ENCODE measurements at places on chromosomes 5 and 9.
A peak's percentile ranks its signal among the peaks of the same experiment; 100 is the strongest.

- no peak for DNase-seq
Observed at GRCh38 chr5:148816357-148816756, 10.1 kb upstream of the ADRB2 start.

GRCh38 chr9:16602494-16602893, 268.0 kb downstream of the BNC2 start:
- DNase-seq: no peak

DNA sequence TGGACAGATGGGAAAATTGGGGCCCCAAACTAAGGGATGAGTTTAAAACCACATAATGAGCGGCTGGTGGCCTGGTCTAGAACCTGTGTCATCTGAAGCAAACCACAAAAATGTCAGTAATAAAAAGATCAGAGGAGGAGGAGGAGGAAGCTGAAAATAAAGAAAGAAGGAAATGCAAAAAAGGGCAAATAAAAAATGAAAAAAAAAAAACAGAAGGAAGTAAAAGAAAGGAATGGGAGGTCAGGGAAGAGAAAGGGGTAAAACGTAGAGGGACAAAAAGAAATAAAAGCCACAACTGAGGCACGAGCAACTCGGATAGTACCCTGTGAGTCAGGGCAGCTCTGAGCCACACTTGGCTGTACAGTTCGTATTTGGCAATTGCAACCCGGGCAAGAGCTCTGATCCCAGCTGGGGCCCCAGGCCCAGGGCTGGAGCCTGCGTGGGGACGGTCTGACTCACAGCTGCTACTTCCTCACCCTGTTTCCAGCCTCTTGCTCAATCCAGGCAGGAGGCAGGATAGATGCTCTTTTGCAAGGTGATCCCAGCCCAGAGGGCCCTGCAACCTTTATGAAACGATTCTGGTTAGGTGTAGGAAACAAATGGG, 137.9 kb upstream of the TRIM32 start:
- DNase-seq: no peak

GRCh38 chr9:77386187-77386586, 208.9 kb downstream of the VPS13A start:
- no peak for DNase-seq

DNA sequence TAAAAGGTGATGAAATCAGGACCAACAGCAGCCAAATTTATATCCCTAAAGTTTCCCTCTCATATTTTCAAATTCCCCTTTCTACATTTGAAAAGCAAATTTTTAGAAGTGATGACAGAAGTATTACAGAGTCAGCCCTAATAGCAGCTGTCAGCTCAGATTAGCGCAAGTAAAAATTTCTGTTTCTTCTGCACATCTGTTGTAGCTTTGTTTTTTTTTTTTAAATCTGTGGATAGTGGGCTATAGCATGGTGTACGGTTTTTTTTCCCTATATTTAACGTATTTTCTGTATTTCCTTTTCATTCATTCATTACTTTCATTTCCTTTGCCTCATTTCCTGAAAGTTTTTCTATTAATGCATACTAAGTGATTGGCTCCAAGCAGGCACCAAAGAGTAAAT, 99.1 kb downstream of the MACIR start:
- no peak for DNase-seq

GRCh38 chr9:84988621-84989020, 319.1 kb downstream of the NTRK2 start:
- no peak for DNase-seq

DNA sequence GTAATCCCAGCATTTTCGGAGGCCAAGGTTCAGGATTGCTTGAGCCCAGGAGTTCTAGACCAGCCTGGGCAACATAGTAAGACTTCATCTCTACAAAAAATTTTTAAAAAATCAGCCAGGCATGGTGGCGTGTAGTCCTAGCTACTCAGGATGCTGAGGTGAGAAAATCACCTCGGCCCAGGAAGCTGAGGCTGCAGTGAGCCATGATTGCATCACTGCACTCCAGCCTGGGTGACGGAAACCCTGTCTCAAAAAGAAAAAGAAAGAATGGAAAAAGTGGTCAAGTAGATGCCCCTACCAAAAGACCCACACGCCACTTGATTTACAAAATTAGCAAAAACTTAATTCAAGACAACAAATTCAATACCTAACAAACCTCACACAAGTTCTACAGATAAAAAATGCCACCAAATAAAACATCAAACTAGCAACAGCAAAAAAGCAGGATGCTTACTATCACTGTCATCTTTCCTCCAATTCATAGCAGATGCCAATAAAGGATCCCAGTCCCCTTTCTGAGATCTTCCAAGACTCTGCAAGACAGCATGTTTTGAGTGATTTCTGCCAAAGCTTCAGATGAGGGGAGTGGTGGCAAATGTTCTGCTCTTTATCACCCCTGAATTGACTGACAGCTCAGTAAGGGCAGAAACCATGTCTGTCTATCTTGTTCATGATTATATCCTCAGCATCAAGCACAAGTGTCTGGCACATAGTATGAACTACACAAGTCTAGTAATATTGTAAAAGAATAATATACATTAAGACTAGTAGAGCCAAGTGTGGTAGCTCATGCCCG, 34.2 kb upstream of the TESK1 start:
- DNase-seq: no peak

DNA sequence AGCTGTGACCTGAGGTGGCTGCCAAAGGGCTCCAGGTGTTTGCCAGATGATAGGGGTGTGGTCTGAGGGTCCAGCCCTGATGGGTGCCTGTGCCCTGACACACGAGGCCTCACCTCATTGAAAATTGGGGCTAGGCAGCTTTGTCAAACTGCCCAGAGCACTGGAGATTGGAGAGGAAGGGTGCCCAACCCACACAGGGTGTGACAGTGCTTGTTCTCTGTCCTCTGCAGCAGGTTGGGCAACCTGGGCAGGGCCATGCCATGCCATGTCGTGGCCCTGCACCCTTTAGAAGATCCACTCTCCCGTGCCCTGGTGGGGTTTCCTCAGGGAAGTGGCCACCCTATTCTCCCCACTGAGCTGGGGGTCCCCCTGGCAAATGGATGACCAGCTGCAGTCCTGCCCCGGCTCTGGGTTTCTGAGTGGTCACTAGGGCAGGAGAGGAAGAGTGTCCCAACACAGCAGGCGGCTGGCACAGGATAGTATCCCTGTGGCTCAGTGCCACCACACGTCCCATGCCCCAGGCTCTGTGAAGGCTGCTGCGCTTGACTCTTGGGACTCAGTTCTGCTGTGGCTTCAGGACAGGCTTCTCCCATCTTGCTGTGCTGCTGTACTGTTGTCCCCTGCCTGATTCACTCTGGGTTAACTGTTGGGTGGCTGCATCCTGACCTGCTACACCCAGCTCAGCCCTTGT, 100.8 kb upstream of the PITX1 start:
- no peak for DNase-seq

DNA sequence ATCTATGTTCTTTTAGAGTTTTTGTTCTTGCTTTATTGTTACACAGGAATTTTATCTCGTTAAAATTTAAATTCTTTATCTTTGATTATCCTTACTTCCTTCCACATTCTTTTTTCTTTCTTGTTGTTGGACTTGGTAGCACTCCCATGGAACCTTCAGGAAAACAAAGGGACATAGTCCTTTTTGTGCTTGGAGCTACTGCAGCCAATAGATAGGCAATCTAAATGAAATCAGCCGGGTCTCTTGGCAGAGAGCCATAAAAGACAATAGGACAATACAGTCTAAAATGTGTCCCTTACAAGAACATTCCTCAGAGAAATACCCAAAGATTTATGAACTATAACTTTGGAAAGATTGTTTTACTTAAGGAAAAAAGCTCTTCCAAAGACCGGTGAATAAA, 548.1 kb upstream of the C9orf72 start:
- DNase-seq: no peak

GRCh38 chr5:14444161-14444560, 137.4 kb upstream of the OTULINL start:
- DNase-seq: no peak

GRCh38 chr5:72346398-72346797, 26.2 kb downstream of the PTCD2 start:
- DNase-seq: no peak

DNA sequence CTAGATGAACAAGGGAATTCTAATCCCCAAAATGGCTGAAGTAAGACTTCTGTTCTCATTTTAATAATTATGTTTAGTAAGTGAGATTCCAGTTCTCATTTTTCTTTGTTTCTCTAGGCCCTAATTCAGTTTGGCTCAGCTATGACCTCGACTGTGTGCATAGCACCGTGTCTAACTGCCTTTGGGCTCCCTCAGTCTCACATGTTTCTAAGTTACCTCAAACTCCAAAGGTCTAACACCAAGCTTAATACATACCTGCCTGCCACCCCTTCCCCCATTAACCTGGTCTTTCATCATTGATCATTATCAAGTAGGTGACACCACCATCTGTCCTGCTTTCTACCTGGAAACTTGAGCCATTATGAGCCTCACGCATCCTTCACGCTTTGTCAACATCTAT, 273.2 kb downstream of the SAXO1 start:
- DNase-seq: no peak

DNA sequence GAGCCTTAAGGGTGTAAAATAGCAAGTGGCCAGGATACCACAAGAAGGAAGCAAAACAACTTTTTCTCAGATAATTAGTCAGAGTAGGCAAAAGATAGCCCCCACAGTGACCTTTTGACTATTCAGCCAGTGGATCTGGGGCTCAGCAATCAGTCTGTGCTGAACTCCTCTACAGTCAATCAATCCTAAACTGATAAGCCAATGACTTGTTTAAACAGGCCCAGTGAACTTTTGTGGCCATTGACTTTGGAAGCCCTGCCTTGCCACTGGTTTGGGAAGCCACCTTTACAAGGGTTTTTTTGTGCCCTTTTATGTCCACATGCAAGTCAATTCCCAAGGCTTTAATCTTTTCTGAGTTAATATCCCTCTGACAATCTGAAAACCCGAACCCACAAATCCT, 1565.0 kb upstream of the WWC1 start:
- no peak for DNase-seq

GRCh38 chr9:1271786-1272185, 221.6 kb downstream of the DMRT2 start:
- DNase-seq: no peak

GRCh38 chr9:76044266-76044819, 153.9 kb downstream of the PCSK5 start:
- no peak for DNase-seq

GRCh38 chr5:54454602-54455001, 897 bp upstream of the HSPB3 start:
- no peak for DNase-seq

DNA sequence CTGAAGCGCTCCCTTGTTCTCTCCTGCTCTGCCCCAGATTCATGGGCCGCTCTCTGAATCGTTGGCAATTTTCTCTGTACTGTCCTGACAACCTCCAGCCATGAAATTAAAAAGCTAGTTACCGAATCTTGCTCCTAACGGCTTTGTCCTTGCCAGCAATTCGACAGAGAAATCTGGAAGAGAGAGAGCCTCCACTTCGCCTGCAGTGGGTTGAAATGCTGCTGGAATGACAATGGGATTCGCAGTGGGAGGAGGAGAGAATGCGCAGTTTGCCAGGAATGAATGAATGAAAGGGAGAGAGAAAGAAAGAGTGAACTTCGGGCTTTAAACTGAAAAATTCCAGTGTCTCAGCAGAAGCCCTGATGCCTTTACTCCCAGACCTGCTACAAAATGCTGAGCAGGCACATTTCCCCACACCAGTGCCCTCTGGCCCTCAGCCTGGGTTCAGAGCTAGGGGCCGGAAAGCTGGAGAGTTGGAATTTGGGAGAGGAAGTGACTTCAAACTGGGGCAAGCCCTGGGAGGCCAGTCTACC, 11.5 kb upstream of the BOD1 start:
- no peak for DNase-seq

DNA sequence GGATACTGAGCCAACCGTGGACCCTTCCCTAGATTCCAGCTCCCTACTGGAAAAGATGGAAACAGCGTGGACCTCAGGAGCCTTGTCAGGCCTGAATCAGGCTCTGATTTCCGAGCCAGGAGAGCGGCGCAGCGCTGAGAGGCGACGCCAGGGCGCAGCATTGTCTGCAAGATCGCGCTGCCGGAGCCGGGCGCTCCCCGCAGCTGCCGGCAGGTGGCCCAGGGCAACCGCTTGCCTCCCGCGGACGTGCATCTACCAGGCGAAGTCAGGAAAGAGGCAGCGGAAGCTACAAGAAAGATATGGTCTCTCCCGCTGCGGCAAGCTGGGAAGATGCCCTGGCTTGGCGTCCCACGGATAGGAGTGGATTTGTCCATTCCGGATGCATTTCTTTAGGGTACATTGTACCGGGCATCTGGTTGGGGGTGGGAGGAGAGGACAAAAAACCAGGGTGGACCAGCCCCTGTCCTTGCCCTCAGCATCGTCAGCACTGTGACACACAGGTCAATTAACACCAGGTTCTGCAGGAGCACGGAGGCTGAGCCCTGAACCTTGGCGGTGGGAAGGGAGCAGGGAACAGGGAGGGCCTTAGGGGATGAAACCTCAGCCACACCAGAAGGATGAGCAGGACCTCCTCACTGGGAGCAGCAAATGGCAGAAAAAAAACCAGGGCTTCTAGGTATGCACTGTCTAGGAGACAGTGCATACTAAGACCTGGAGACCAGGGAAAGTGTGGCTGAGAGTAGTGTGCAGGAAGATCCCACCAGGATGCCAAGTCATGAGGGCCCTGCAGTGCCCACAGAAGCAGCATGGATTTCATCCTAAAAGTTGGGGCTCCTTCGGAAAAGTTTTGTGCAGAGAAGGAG, 55.9 kb downstream of the SFXN1 start:
- peak; percentile 72 for DNase-seq

DNA sequence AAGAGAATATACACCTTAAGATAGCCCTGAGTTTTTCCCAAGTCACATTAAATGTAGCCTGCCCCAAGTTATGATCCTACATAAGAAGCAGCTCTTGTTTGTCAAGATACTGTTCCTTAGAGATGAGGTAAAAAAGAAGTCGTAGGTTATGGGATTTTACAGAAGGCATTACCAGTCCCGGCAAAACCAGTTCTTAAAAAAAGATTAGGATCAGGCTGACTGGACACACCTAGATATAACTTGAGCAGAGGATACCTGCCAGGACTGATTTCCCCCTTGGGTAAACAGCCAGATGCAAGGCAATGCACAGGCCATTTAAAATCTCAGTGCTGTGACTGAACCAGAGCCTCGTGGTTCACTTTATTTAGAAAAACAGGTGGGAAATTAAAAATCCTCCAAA, 14.1 kb upstream of the SEMA5A start:
- DNase-seq: no peak

GRCh38 chr9:5502553-5502952, 7.8 kb upstream of the PDCD1LG2 start:
- DNase-seq: no peak

- no peak for DNase-seq
Observed at GRCh38 chr9:123455187-123455586, 99.2 kb downstream of the CRB2 start.

Data from stimulated activated CD4-positive, alpha-beta T cell treated with anti-CD3 and anti-CD28 coated beads, Interleukin-12 subunit alpha, Interleukin-12 subunit beta, amount 100 ng/mL, for 24 hours (primary cell).